Femur (tissue), 1 donor: ENCODE measurements at places on chromosomes 1 and 21.

GRCh38 chr1:46188295-46189030, 9.8 kb downstream of the POMGNT1 start:
- DNase-seq = no peak

DNA sequence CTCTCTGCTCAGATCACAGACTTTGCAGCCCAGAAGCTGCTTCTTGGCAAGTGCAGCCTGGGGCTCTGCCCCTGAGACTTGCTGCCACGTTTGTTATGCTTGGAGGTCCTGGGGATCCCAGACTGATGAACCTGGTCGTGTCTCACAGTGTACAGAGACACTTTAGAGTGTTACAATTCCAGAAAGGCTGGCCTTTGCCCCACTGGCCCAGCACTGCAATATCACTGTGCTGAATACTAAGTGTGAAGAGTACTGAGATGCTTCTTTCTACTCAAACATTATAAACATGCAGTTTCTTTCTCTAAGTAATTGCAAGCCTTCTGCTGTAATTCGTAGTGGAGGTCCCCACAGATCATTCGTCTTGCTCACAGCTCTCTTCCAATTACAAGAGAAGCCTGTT, 133.2 kb downstream of the MAP3K21 start:
- DNase-seq = no peak

GRCh38 chr1:201095581-201095980, 16.6 kb downstream of the CACNA1S start:
- no peak for DNase-seq

DNA sequence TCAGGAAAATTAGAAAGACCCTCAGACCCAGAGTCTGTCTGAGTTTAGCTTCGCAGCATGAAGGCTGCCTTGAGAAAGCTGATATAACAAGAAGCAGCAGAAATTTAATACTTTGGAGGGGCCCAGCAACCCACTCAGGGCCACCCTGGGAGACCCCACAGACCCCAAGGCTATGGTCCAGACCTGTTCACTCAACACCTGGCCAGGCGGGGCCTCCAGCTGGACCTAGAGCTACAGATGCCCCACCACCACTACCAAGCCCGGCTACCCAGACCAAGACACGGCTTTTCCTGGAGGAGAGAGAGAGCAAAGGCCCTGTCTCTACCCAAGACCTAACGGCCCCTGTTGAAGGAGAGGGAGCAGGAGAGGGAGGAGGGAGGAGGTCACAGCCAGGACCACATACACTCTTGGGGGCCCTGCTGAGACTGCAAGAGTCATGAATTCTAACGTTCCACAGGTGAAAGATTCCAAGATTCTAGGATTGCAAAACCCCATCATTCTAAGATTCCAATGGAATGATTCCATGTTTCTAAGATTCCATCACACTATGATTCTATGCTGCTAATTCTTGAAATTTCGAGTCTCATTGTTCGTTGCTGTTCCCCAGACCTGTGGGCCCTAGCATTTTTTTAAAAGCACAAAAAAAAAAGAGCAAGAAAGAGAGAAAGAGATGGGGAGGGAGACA, 53.2 kb downstream of the LACTBL1 start:
- DNase-seq = no peak

DNA sequence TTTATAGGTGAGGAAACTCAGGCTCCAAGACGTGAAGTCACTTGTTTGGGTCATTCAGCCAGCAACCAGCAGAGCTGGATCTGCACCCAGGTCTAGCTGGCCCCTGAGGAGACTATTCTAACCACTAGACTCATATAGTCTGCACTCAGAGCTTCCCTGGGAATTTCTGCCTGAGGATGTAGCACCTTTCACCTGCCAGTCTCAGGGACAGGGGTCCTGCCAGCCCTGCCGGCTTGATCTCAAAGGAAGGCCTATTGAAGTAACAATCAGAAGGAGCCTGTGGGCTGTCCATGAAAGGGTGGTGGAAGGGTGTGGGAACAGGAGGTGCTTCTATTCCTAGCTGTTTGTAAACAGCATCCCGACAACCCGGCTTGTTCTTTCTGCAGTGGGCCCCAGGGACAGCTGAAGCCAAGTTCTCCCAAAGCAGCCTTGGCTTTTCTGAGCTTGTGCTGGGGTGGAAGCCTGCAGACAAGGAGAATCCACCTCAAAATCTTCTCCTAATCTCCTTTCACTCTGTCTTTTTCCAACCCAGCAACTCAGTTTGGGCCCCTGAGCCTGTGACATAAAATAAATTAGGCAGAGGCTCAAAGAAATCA, 7.8 kb downstream of the LMOD1 start:
- no peak for DNase-seq

- DNase-seq = no peak
Measured at GRCh38 chr1:183061194-183061593, 38.0 kb downstream of the LAMC1 start.

- DNase-seq = no peak
Measured at GRCh38 chr1:236149696-236150228, 7.4 kb downstream of the GPR137B start.

GRCh38 chr1:207824691-207825408, 73.0 kb downstream of the CD46 start:
- DNase-seq = no peak

DNA sequence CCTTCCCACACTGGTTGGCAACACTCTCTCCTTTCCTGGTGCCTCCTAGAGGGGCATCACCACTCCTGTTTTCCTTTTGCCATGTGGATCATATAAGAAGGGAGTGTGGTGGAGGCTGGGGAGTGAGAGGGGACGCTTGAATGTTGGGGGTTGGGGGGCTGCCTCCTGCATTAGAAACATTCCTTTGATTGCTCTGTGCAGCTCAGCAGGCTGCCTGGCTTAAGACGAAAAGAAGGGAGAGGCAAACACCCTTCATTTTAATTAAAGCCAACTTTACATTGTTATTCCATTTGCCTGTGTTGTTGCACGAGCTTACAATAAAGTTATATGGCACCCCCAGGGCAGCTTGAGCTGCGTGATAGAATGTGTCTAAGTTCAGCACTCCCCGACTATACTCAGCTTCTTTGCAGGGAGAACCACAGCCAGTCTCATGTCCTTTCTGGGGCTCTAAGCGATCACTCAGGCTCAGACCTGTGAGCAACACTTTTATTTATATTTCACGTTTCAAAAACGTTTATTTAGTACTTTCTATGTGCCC, 57.4 kb downstream of the FOXD2 start:
- DNase-seq = no peak

- DNase-seq = no peak
Measured at GRCh38 chr1:86394416-86394815, 1.7 kb downstream of the ODF2L start.

- DNase-seq = peak; percentile 76
Measured at GRCh38 chr1:179706339-179706941, 36.7 kb upstream of the FAM163A start.

GRCh38 chr1:23167353-23168078, 1.1 kb downstream of the LUZP1 start:
- DNase-seq = peak; percentile 69

DNA sequence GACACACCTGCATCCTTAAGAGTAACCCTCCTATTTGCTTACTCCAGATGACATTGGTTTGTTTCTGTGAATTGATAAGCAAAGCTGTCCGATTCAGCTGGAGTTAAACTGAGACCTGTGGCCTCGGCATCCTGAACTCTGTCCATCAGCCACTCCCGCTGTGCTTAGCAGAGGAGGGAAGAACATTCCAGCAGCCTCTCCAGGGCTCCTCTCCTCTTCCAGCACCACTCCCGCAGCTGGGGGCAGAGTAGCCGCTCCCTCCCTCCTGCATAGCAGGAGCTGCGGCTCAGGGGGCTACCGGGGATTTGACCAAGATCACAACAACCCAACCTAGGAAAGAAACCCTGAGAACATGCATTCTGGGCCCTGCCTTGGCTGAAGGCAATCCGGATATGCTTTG, 8.8 kb downstream of the LRRC38 start:
- no peak for DNase-seq

- DNase-seq = no peak
Measured at GRCh38 chr1:46804926-46805325, 6.1 kb downstream of the CYP4B1 start.

DNA sequence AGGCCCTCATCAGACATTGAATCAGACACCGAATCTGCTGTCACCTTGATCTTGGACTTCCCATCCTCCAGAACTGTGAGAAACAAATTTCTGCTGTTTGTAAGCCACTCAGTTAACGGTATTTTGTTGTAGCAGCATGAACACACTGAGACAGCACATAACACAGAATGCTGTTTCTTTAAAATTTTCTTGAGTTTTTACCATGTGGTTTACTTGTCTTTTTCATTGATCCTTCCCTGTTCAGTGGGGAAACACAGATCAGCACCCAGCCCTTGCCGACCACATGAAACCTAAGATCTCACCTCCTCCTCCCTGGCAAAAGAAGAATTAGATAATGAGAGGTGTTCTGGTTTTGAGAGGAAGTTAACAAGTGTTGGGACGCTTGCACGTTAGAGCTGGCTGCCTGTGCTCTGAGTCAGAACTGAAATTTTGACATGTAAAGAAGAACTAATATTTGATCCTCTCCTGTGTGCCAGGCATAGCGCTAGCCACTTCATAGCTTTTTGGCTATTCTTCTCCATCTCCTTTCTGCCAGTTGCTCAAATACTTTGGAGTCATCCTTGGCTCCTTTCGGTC, 179.6 kb downstream of the DHRS3 start:
- no peak for DNase-seq

GRCh38 chr21:45267390-45267760, 20.3 kb downstream of the POFUT2 start:
- DNase-seq = peak; percentile 3

DNA sequence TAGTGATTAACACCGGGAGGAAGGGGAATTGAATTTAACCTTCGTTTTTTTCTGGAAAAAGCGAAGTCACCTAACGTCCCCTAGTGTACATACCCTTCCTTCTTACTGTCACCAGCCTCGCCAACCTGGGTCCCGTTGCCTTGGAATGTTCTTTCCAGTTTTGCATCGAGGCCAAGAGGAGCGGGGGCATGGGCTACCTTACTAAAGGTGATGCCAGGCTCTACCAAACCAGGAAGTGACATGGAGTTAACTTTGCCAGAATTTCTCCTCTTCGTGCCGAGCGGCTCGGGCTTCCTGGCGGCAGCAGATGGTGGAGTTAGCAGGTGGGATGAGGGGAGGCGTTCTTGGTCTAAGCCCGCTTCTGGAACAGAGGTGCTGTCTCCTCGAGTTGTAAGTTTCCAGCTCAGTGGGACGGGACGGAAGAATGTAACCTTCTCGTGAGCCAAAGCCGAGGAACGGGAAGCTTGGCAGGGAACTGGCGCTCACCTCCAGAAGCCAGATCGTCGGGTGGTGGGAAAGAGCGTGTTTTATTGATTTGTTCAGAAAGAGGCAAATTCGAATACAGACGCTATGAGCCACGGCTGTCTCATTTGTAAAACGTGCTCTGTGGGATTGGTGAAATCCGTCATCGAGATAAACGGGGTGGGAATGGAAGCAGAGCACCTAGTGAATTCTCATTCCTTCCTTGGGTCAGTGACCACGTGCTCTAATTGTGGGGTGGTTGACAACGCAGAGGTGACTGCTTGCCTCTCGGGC, 486 bp downstream of the NIPAL3 start:
- no peak for DNase-seq

DNA sequence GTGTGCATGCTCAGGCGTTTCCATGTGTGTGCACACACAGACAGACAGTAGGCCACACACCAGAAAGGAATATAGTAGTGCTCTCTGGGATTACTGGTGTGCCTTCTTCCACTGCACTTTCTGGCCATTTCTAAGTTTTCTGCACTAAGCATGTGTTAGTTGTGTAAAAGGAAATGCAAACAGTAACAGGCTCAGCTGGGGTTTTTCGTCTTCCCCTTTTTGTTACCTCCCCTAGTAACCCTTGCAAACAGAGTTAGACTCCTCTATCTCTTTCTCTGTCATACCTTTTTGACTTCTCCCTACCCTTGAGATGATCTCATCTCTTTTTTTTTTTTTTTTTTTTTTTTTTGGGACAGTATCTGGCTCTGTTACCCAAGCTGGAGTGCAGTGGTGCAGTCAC, 196.3 kb downstream of the SDCCAG8 start:
- no peak for DNase-seq

DNA sequence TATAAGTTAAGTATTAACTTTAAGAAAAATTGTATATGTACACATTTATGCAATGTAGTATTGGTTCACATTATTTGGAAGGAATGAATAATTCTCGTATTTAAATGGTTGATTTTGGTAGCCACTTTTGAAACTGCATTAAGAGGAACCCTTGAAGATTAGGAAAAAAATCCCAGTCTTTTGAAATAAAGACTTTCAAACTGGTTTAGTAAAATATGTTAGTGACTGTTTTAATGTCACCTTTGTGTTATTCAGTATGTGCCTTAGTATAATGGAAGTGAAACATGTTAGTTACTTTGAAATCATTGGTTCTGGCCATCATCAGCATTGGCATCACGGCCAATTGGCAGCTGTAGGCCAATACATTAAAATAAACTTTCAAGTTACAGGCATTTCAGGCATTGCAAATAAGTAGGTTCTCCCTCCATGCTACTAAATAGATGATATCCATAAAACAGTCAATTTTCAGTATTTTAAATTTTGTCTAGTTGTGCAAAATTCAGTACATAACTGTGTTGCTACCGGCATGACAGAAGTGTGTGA, 4.4 kb downstream of the MIER1 start:
- no peak for DNase-seq
